ENCODE measurements at places on chromosomes 4 and X.

- DNase-seq = no peak
These were observed 71.0 kb downstream of the MGST2 start for GRCh38 chr4:139736661-139737060.

GRCh38 chr4:24212642-24213041 lies 322.8 kb upstream of the PPARGC1A start:
- DNase-seq = no peak

- DNase-seq = no peak
These were observed 24.2 kb downstream of the HAUS3 start for GRCh38 chr4:2217726-2218125.

GRCh38 chr4:125096662-125097061 lies 218.1 kb upstream of the FAT4 start:
- no peak for DNase-seq

GRCh38 chrX:71912156-71912555 lies 1.5 kb downstream of the NHSL2 start:
- no peak for DNase-seq

GRCh38 chrX:143095321-143095720 lies 69.6 kb downstream of the SPANXN4 start:
- DNase-seq = no peak

DNA sequence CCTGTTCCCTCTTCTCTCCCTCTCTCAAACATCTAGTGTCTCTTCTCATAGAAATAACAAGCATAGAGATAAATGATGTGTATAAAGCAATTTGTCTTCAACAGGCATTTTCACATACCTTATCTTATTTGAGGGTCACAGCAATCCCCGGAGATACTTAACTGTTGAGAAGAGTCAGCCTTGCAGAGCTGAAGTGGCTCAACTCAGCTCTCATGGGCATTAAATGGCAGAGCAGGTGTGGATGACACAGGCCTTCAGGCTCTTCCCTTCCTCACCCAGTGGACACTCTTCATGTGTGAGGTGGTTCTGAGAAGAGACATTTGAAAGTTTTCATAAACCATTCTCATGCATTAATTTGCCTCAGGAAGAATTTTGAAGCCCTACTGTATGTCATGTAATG lies 134.2 kb downstream of the AFF2 start:
- DNase-seq = no peak

- no peak for DNase-seq
These were observed 73.5 kb downstream of the RS1 start for GRCh38 chrX:18598413-18598812.

- DNase-seq = no peak
These were observed 209.3 kb downstream of the SOWAHB start for GRCh38 chr4:76688619-76689144.

DNA sequence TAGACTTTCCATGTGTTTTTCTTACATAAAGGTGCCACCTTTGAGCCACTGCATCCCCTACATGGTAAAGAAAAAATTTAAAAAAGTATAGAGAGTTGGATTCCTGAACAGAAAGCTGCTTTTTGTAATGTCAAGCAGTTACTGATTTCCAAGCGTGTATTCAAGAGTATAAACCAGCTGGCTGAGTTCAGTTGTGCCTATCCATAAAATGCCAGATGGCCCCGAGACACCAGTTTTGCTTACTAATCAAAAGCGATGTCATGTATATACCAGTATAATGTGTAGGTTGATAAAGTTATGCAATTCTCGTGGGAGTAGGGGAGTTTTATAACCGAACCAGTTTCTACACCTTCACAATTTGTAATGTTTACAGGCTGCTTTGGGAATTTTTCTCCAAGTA lies 26.2 kb upstream of the PNPLA4 start:
- no peak for DNase-seq

DNA sequence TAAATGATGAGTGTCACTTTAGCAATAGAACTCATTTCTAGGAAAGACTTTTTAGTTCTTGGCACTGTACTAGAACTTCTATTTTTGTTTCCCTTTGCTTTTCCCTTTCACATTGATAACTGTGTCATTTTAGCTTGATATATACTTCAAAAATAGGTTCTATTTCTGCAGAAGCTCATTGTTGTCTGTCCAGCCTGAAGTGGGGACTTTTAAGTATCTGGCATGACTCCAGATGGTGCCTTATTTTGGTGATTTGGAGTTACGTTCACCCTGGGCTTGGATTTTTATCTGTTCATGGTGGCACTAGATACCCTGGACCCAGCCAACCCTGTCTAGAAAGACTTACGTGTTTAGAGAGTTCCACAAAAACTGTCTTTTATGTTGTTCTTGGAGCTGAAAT lies 3.4 kb downstream of the ABHD18 start:
- DNase-seq = no peak

DNA sequence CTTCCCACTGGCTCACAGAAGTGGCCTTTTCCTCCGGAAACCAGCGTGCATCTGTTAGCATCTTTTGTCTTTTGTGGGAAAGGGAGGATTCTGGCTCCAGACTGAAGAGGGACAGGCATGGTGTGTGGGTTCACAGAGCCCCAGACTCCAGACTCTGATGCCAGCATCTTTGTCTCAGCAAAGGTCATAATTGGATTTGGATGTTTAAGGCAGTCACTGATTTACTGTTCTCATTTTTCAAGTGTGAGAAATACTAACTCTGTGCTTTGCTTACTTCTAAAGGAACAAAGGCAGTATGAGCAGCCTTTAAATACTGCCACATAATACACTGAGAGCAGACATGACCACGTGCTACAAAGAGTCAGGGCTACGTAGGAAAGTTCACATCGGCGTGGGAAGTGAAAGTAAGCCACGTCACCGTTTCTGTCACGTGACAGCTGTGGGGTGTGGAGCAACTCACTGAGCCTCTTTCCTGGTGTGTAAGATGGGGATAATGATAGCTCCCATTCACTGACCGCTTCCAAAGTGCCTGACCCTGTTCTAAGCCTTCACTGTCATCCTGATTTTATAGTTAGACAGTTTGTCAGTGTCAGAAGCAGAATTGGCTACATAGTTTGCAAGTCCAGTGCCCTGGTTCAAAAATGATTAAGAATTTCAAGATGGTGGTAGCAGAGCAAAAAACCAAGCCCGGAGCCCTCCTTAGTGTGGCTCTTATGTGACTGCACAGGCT lies 24.8 kb upstream of the TMSB4X start:
- peak; percentile 84 for DNase-seq

DNA sequence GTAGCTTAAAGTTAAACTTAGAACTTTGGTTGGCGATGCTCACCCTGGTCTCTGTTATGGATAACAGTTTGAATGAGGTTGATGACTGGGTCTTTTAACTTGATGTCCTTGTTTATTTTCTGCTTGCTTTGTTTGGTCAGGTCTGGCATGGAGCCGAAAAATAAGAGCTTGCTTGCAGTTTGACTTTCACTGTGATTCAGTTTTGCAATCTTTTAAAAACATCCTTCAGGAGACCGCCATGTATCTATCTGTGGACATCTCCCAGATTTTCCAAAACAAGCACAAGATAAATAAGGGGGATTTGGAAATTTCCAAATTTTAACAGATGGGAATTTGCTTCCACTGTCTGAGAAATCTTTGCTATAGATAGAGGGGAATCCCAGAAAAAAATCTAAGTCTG lies 246.7 kb downstream of the PALLD start:
- no peak for DNase-seq

GRCh38 chr4:108774809-108775530 lies 12.1 kb upstream of the ETNPPL start:
- no peak for DNase-seq

- no peak for DNase-seq
These were observed 52.4 kb downstream of the DLG3 start for GRCh38 chrX:70497026-70497425.

DNA sequence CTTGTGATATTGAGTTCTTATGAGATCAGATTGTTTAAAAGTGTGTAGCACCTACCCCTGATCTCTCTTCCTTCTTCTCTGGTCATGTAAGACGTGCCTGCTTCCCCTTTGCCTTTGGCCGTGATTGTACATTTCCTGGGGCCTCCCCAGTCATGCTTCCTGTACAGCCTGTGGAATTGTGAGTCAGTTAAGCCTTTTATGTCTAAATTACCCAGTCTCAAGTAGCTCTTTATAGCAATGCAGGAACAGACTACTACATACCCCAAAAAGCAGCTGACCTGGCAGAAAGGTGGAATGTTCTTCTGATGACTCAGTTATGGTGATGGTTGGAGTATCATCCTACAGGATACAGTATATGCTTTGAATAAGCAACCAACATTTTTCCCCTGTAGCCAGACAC lies 11.4 kb upstream of the MCUB start:
- DNase-seq = no peak

DNA sequence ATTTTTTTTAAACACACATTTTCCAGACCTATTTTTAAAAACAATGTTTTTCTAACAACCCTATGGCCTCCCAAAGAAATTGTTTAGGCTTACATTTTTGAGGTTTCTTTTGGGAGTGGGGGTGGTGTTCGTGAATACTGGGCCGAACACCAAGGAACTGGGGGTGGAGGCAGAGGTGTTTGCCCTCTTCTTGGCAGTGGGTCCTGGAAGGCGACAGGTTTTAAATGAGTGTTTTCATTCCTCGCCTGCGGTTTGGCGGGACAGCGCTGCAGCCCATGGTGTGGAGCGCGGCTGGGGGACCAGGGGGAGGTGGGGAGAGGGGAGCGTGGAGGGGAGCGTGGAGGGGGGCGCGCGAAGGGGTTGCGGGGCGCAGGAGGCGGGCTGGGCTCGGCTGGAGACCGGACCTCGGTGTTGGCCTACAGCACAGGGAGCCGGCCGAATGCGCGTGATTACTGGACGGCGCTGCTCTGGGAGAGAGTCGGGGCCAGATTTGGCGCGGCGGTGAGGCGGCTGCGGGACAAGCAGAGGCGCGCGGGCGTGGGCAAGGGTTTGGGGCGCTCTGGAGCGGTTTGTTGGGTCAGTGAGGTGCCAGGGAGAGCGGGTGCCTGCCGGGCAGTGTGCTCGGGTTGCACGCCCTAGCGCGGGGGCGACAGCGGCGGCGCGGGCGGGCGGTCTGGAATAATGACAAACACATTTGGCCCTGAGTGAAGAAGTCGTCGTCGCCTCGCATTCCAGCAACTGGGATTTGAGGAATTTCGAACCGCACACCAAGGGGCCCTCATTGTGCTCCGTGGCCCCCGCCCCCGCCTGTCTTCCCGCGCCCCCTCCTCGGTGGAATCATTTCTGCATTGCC lies 764 bp downstream of the PDGFRA start:
- DNase-seq = no peak
